Daoy (cell line): ENCODE measurements at places on chromosomes 11 and 22. TPM values are rescaled to one million over a fixed set of nuclear protein-coding genes. Genes with fewer than 3 reads are reported as not detected.

DNA sequence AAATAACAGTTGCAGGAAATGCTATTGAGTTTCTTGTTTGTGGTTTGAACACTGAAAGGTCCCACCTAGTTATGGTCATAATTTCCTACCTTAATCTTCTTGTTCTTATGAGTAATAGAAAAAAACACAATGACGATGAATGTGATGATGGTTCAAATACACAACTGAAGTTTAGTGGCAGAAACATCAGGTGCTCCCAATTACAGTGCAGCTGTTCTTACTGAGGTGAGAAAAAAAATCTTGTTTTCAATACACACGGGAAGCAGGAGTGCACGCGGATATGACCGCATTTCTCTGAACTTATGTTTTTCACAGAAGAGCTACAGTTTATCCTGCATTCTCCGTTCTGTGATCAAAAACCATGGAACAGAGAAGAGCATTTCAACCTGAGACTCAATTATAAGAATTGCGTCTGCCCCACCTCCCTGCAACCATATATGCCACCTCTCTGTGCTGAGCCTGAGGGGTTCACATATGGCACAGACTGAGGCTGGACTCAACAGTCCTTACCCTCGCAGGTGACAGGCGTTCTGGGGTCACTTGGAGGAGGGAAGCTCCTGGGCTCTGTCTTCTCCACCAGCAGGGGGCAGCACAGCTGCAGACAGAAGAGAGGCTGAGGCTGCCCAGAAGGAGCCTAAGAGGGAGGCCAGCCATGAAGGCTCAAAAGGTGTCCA, 99.7 kb upstream of the IGLL5 start:
- DNase-seq = peak; percentile 55

The RAG1 gene
- 0.18 and 0.29 TPM in 2 replicates for total RNA-seq

GRCh38 chr11:116234989-116235568, 537.7 kb downstream of the BUD13 start:
- DNase-seq = no peak

- DNase-seq = peak; percentile 82
Measured at GRCh38 chr22:38398609-38399461, 56.2 kb downstream of the KCNJ4 start.

- DNase-seq = no peak
Measured at GRCh38 chr11:100647861-100648260, 39.2 kb upstream of the ARHGAP42 start.
